AG10803 (cell line): ENCODE measurements at places on chromosomes 1 and 21.

- DNase-seq, result no peak
Observed at GRCh38 chr1:178121883-178122282, 28.0 kb downstream of the RASAL2 start.

DNA sequence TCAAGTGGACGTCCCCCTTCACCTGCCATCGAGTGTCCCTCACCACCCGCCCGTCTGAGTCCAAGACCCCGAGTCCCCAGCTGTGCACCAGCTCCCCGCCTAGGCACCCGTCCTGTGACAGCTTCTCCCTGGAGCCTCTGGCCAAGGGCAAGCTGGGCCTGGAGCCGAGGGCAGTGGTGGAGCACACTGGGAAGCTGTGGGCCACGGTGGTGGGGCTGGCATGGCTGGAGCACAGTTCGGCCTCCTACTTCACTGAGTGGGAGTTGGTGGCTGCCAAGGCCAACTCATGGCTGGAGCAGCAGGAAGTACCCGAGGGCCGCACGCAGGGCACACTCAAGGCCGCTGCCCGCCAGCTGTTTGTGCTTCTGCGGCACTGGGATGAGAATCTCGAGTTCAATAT, 63.2 kb downstream of the VWA5B1 start:
- no peak for DNase-seq

DNA sequence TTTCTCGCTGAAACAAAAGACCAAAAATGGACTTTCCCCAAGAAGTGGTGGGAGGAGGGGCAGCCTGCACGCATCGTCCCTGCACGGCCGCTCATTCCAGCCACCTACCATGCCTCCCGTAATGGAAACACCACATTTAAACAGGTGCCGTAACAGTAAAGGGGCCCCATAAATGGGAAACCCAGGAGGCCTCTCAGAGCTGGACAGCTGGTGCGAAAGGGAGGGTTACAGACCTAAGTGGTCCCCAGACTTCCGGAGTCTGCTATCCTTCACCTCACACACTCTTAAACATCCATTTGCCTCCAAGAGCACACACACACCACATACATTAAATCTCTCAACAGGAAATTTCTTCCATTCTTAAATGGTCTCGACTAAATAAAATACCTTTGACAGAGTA, 120.7 kb upstream of the SOD1 start:
- no peak for DNase-seq

GRCh38 chr1:112244131-112244530, 151.9 kb upstream of the CTTNBP2NL start:
- no peak for DNase-seq

- DNase-seq, result peak; percentile 97
Observed at GRCh38 chr1:26275580-26276431, 4.1 kb upstream of the SH3BGRL3 start.

DNA sequence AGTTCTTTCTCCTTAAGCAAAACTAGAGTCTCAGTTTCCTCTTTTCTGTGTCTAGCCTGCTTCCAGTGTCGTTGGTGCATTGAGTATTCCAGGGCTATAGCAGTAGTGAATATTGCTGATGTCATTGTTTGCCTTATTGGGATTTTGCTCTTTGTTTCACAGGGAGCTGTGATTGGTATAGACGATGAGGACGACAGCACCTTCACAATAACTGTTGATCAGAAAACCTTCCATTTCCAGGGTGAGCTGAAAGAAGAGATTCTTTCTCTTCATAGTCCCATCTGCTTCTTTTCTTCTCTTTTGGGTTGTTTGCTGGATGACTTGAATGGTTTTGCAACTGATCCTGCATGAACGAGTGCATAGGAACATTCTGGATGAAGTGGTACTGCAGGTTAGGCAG, 52.4 kb downstream of the OSBPL9 start:
- no peak for DNase-seq

DNA sequence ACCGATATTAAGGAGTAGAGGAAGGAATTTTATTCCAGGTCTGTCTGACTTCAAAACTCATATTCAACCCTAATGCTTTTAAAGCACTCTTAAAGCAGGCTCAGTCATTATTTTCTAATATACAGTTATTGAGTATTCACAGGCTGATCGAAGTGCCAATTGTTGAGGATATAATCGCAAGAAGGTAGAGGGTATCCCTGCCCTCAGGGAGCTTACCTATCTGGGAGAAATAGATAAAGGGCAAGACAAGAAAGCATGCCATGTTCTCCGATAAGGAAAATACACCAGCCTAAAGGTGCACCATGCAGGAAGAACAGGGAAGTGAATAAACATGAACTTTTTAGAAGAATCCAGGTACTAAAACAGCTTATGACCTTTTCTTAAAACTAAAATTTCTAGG, 361.2 kb downstream of the SMYD3 start:
- DNase-seq, result no peak

DNA sequence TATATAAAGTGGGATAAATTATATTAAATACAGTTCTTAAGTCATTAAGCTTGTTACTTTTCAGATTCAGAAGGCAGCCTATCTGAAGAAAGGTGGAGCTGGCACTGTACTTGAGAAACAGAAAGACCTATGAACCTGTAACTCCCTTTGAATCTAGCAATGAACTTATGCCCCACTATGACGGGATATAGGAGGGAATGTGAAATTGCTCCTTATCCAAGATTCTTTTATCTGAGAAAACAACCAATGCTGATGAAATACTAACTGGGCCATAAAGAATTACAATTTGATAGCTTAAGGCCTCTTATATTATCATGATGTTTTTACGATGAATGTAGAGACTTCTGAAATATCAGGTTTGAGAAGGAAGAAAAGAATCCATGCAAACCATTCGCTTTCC, 50.1 kb downstream of the ATP1B1 start:
- no peak for DNase-seq

DNA sequence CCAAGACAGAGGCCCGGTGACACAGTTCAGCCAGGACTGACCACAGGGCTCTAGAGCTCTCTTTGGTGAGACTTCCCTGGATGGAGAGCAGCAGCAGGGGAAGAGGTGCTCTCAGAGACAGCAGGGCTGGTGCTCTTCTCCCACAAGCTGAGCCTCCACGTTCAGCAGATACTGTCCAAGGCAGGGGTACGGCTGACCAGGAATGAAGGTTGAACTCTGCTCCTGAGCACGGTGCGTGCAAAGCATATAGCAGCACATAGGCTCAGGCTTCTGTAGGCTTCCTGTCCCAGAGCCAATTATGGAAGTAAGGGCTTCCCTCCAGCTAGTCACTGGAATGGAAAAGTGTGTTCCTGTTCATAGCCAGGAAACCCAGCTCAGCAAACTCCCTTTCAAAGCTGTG, 23.9 kb downstream of the DMBX1 start:
- DNase-seq, result no peak

- DNase-seq, result peak; percentile 61
Observed at GRCh38 chr1:151210830-151211229, 12.5 kb downstream of the PIP5K1A start.

GRCh38 chr1:236150986-236151385, 8.6 kb downstream of the GPR137B start:
- no peak for DNase-seq

GRCh38 chr1:94362466-94363058, 55.6 kb upstream of the ABCD3 start:
- DNase-seq, result no peak

GRCh38 chr1:55481634-55482033, 266.5 kb upstream of the USP24 start:
- peak; percentile 46 for DNase-seq
